ENCODE measurements at places on chromosomes 7 and 10.

- no peak for DNase-seq
These were observed 15.0 kb downstream of the CDHR3 start for GRCh38 chr7:105978035-105978434.

DNA sequence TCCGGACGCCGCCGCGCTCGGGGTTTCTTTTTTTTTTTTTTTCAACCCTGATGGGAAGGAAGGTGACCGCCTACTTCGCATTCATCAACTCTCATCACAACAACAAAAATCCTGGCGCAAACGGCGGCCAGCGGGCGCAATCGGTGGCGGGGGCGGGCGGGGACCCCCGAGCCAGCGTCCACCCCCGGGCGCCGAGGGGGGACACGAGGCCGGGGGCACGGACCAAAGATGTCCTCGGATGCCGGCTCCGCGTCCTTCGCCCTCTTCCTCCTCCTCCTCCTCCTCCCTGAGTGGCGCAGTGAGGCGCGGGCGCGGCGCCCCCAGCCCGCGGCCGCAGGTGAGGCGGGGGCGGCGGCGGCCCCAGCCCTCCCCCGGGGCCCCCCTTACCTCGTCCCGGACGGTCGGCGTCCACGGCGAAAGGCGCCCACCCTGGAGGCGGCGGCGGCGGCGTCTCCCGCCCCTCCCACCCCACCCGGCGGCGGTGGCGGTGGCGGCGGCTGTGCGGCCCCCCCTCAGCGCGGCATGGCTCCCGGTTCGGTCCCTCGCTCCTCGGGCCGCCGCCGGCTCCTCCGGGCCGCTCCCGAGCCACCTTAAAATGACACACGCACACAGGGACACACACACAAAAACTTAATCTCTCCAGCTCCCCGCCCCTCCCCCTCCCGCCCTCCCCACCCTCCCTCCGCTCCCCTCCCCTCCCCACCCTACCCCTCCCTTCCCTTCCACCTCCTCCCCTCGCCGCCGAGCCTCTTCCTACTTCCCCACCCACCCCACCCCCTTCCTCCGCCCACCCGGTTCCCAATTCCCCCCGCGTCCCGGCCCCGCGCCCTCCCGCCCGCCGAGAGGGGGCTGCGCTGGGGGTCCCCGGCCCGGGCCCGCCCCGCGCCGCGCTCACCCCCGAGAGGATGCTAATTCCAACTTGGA lies at the start of gene CTBP2:
Gene CTBP2 (minus strand): TSS at position 632 of the 924 bp plus-strand sequence.
- peak; percentile 49 for DNase-seq

DNA sequence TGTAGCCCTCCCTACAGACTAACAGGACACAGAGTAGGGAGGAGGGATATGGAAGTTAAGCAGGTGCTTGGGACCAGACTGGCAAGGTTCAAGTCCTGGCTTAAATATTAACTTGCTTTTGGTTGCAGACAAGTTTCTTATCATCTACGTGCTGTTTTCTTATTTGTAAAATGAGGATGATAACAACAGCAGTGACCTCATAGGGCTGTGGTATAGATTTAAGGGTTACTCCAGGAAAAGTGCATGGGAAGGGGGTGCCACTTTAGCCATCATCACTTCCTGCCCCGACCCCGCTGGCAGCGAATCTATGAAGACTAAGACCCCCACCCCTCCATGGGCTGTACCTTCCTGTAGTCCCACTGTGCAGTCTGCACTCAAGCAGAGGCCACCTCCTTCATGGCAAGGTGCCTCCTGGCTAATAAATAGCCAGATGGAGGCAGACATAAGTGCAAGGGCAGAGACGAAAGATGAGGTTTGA lies 250.2 kb downstream of the COBL start:
- no peak for DNase-seq

- no peak for DNase-seq
These were observed 153.6 kb downstream of the AOAH start for GRCh38 chr7:36570528-36571189.

GRCh38 chr10:117444497-117445040 lies 69.3 kb upstream of the PDZD8 start:
- no peak for DNase-seq

DNA sequence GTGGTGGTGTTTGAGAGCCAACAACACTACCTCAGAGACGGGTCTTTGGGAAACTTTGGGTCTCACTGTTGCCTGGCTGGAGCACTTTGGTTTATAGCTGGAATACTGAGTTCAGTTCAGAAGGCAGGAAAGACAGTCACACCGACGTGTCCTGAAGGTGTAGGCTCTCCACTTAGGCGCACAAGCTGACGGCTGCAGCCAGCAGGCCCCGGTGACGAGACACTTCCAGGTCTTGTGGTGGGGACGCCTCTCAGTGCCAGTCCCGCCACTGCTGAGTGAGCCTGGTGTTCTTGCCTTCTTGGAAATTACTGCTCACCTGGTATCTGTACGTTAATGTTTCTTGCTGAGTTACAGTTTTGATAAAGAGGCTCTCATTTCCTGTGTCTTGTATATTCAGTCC lies 74.0 kb downstream of the WDR37 start:
- no peak for DNase-seq

DNA sequence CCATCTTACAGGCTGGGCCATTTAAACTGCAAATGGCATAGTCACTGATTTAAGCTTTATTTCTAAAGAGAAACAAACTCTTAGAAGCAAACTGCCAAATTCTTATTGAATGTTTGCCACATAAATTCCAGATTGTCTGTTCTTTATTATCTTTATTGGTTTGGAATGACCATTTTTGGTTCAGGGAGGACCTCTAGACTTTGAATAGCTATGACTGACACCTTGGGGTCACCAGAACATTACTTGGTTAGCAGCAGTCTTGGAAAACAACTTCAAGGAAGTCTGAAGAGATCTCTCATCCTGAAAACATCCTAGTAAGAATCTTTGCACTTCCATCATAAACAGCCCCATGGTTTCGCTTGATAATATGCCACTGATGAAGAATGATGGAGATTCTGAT lies 197.1 kb downstream of the SUGCT start:
- DNase-seq, result no peak

- no peak for DNase-seq
These were observed 40.2 kb upstream of the TUBB8 start for GRCh38 chr10:89248-89647.

- DNase-seq, result peak; percentile 50
These were observed 34.0 kb upstream of the EBLN1 start for GRCh38 chr10:22251751-22252223.

DNA sequence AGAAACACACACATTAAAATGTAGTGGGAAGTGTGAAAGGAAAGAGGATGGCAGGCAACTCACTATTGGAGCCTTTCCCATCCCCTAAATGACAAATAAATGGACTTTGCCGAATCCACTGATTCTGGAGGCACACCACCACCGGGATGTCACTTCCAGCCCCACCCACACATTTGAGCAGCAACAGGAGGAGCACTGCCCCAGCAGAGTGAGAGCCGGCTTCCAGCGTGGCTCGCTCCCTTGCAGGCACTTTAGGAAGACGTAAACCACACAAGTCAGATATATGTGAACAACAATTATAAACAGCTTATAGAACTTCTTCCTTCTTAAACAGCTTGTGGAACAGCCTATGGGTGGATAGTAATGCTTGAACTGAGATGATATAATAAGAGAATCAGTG lies 191.0 kb downstream of the DGKI start:
- DNase-seq, result no peak

GRCh38 chr10:69382382-69383117 lies 34.2 kb downstream of the TACR2 start:
- no peak for DNase-seq

DNA sequence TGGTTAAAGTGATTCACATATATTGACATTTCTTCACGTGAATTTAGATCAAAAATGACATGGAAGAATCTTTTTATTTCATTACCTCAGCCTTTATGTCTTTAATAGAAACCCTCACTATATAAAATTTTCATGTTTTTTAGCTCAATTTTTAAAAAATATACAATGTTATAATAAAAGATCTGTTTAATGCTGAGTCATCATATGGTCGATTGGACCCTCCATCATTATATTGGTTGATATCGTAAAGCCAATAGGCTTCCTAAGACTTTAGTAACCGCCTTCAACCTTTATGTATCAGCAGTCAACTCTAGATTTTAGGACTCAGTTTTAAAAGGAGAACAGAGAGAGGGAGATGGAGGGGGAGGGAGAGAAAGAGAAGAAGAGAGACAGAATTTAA lies 162.3 kb upstream of the FERD3L start:
- DNase-seq, result no peak

- DNase-seq, result peak; percentile 47
These were observed 98.2 kb upstream of the PRKCQ start for GRCh38 chr10:6678211-6678803.

DNA sequence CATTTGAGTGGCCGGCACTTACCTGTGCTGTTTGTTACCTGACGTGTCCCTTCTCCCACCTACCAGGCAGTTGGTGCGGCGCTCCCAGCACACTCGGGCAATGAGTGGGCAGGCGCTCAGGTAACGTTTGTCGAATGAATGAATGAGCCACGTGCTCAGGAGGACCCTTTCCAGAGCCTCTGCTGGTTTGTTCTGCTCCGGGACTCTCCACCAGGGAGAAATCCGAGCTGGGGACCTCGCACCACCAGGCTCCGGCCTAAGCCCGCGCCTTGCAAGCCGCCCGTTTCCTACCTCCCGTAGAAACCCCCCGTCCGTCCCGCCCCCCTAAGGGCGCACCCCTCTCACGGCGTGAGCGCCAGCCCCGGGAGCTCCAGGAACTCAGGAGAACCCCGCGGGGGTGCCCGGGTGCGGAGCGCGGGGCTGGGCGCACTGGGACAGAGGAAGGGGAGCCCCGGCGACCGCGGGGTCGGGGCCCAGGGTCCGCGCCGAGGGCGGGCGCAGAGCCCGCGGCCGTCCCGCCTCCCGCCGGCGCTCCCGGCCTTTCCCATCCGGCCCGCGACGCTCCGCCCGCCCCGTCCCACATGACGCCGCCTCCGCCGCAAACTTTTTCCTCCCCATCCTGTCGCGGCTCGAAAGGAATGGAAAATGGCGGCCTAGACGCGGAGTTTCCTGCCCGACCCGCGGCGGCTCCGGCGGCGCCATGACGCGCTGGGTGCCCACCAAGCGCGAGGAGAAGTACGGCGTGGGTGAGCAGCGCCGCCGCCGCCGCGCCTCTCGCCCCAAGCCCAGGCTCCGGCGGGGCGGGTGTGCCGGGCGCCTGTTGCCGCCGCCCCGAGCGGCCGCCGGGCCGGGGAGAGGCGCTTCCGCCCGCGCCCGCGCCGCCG lies at the start of gene DOCK1:
Gene DOCK1 (plus strand): TSS at position 611 of the 884 bp plus-strand sequence. CDS start 90 bp downstream, at position 701.
- DNase-seq, result peak; percentile 69

GRCh38 chr7:13508586-13508985 lies 480.9 kb downstream of the ETV1 start:
- no peak for DNase-seq

DNA sequence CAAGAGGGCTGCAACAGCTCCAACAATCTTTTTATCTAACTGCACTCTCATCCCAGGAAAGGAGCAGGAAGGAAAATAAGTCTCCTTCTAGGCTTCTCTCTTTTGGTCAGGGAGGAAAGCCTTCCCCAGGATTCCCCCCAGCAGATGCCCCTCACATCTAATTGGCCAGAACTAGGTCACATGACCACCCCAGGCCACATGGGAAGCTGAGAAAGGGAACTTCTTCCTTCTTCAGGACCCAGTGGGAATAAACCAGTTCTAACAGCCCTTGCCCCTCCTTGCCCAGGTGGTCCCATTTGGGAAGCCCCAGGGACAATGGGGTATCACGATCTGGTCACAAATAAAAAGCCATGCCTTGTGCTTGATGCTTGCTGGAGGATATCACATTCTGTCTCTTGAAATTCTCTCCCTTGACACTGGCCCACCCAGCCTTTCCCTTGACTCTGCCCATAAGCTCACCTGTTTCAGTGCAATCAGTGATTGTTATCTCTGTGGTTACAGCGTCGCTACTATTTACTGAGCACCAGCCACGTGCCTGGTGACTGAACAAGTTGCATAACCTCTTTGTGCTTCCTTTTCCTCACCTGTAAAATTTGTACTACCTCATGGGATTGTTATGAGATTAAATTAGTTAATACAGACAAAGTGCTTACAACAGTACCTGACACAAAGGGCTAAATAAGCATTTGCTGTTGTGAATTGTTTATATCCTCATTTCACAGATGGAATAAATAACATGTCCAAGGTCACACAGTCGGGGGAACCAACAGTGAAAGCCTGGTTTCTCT lies 9.0 kb upstream of the TACR2 start:
- no peak for DNase-seq

DNA sequence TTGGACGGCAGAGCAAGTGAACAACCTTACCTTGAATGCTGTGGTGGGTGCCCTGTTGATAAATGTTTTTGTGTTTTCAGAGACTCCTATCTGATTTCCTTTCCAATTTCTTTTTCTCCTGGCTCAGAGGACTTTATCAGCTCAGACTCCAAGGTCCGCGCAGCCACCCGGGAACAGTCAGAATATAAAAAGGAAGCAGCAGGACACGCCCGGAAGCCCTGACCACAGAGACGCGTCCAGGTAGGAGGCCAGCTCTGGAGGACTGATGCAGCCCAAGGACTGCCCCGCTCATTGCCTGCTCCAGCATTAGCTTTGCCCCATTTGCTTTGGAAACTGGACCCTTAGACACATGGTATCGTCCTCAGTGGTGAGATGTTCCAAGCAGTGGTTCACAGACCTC lies 61.3 kb downstream of the TACC2 start:
- no peak for DNase-seq

- DNase-seq, result no peak
These were observed 115.3 kb downstream of the TRIL start for GRCh38 chr7:28842769-28843295.

DNA sequence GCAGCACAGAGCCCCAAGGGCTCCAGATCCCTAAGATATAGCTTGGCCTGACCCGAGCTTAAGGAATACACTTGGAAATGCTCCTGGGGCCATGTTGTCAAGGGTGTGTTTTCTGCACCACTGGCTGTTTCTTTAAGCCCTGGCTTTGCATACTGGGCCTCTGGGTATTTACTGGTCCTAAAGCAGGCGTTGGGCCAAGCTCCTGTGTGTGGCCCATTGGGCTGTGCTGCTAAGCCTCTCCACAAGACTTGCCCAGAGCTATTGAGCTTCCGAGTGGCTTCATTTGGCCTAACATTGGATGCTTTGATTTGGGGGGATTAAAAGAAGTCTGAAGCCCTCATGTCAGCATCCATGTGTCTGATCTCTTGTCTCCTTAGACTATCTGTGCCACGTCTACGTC lies 5.2 kb downstream of the YKT6 start:
- DNase-seq, result no peak

- no peak for DNase-seq
These were observed 29.4 kb downstream of the TAS2R41 start for GRCh38 chr7:143507094-143507518.

- no peak for DNase-seq
These were observed 73.2 kb downstream of the VCL start for GRCh38 chr10:74071157-74071556.

- no peak for DNase-seq
These were observed 84.9 kb downstream of the CAMK1D start for GRCh38 chr10:12434277-12434676.

DNA sequence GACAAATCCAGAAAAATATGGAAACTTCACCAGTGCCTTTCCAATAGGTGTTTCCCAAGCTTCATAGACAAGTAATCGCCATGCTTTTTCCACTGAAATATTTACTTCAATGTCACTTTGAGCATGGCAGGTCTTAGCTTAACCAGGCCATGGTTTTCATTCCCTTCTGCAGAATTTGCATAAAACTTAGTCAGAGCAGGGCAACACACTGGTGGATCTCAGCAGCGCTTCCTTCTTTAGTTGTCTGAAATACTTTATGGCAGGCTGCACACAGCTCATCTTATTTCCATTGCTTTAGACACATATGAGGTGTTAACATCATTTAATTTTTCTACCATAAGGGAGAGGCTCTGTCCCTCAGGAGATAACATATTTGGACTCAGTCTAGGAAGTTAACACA lies 102.9 kb upstream of the AHR start:
- DNase-seq, result no peak

GRCh38 chr10:62580396-62580795 lies 206.2 kb downstream of the ZNF365 start:
- no peak for DNase-seq

GRCh38 chr7:37945336-37945735 lies 24.9 kb downstream of the EPDR1 start:
- DNase-seq, result no peak
